ENCODE measurements at places on chromosomes 3 and 15.
A peak's percentile ranks its signal among the peaks of the same experiment; 100 is the strongest.

GRCh38 chr3:148373961-148374360, 323.7 kb upstream of the AGTR1 start:
- DNase-seq = no peak

DNA sequence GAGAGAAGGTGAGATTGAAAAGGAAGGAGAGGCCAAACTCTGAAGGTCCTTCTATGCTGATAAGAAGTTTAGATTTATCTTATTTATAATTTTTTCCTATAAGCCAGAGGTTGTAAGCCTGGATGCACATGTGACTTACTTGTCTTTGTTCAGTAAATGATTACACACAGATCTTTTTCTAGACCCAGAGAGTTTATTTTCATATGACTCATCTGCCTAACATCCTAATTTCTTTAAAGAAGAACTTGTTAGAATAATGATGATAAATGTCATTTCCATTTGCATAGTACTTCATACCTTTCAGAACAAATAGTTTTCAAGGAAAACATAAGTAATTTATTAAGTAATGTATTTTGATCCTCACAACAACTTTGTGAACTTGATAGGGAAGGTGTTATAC, 434.8 kb upstream of the DPH6 start:
- DNase-seq = no peak

- DNase-seq = no peak
These were observed 300.3 kb upstream of the CBLB start for GRCh38 chr3:106168962-106169750.

GRCh38 chr3:174275336-174275735, 583.8 kb upstream of the NAALADL2 start:
- DNase-seq = no peak

GRCh38 chr3:179840985-179841384, 188.1 kb downstream of the USP13 start:
- no peak for DNase-seq

GRCh38 chr3:80051602-80051962, 283.8 kb upstream of the ROBO1 start:
- no peak for DNase-seq

DNA sequence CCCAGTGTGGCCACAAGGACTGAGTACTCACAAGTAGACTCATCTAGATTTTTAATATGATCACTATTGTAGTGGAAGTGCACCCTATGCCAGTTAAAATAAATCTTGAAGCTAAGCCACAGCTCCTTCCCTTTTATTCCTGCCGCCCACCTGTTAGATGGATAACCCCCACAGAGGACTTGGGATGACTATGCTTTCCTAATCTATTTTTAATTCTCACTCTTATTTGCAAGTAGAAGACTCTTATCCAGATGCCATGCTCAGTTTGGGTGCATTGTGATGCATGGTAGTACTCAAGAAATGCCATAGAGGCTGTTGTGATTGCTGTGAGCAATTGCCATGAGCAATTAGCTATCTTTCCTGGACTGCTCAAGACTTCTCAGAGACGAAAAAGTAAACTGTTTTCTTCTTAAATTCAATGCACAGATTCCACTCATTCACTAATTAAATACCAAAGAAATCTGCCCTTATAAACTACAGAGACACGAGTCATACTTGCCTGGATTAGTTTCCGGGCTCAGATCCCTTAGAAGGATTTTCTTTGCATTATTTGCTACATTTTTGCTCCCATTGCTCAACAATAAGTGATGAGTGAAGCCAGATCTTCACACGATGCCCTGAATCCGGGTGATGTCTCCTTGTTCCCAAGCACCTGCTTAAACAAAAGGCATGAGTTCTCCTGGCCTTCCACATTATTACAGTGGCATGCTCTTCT, 472.1 kb downstream of the SOX2 start:
- DNase-seq = no peak

DNA sequence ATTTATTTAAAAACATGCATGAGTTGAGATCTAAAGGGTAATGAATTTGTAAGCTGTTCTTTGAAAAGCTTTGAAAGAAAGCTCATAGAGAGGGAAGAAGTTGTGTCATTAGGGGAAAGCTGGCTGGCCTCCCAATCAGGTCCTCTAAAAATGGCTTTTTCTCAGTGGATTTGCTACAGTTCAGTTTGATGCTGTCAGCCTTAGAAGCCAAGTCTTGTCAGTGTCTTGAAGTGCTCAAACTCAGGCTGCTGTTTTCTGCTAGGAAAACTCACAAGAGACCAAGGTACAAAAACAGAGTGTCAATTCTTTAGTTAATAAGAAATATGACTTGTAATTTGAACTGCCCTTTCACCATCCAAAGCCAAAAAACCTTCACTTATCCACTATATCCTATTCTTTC, 243.8 kb downstream of the OTOL1 start:
- no peak for DNase-seq

DNA sequence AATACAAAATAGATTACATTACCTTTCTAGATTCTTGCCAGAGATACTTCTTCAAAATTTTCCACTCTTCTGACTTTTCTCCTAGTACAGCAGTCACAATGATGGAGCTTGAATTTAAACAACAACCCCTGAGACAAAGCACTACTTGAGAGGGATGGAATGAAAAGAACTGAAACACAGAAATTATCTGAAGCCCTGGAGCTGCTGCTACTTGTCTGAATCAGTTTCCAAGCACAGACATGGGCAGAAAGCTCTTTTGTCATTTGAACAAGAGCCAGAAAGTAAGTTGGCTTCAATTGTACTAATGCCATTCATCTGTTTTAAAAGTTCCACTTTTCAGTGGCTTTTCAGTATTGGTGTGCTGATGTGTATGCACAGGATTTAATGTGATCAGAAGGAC, 718.5 kb upstream of the ARPP21 start:
- no peak for DNase-seq

- DNase-seq = no peak
These were observed 157.6 kb downstream of the UACA start for GRCh38 chr15:70605606-70606410.

GRCh38 chr3:140762746-140763145, 84.9 kb downstream of the TRIM42 start:
- no peak for DNase-seq

DNA sequence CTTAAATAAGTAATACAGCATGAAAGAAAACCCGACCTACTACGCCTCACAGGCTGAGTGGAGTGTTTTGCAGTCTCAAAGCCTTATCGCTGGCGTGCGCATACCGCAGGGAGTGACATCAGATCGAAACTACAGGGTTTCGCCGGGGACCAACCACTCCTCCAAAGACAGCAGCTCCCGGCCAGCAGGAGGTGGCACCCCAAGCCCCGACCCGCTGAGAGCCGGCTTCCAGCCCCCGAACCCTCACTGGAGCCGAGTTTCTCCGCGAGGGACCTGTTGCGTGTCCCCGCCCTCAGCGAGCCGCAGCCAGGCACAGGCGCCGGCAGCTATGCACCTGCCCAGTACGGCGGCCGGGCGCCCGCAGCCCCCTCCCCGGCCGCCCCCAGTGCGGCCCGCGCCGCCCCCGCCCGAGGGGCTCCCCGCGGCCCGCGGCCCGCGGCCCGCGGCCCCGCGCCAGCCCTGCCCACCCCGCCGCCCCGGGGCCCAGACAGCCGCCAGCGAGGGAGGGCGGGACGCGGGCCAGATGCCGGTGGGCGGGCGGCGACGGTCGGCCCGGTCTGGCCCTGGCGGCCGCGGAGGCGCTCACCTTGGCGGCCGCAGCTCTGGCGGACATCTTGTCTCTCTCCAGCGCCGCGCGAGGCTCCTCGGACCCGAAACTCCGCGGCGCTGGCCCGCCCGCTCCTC, 710 bp downstream of the TJP1 start:
- DNase-seq = no peak

DNA sequence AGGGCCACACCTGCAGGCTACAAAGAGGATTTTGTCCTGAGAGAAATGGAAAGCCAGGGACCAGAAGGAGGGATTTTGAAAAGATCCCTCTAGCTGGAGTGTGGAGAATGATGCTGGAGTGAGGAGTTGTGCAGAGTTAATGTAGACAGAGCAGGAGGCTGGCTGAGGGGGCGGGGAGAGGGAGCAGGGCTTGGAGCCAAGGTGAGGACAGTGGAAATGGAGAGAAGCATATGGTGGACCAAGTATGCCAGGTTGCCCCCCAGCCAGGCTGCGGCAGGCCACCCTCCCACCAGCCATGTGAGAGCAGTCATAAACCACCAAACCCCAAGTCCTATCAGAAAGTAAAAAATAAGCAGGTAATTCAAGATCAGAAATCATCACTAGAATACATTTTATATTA, 14.7 kb downstream of the RARRES1 start:
- DNase-seq = no peak

GRCh38 chr3:56878074-56878473, 76.3 kb upstream of the ARHGEF3 start:
- no peak for DNase-seq

DNA sequence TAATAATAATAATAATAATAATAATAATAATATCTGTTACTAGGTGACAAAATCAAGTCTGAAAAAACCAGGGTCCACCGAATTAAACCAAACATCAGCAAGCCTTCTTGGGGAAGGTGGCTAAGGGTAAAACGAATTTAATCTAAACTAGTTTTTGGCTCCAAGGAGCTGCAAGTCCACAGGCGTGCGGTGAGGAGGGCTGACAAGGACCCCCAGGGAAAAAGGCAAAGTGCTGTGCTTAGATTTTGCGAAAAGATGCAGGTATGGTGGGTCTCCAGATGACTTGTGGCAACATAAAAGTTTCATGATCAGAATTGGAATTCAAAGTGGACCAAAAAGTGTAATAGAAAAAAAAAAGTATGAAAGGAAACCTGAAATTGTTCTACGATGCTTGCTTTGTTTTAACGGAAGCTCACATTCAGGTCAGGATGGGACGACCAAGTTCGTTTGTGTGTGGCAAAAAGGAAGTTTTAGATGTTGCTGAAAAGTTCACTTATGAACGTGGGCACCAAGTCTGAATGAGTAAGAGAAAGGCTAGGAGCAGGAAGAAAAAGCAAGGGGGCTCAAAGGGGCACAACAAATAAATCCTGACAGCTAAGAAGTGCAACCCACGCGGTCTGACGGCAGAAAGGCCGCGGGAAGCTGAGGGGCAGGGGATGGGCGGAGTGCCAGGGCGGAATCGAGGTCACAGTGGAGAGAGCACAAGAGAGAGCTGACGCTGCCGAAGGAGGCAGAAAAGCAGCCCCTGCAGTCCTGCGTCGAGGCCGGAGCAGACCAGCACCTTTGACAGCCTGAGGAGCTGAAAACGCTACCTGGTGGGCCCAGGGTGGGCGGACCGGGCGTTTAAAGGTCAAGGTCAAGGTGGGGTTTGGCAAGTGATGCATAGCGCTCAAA, 1.1 kb downstream of the WDR82 start:
- peak; percentile 30 for DNase-seq

DNA sequence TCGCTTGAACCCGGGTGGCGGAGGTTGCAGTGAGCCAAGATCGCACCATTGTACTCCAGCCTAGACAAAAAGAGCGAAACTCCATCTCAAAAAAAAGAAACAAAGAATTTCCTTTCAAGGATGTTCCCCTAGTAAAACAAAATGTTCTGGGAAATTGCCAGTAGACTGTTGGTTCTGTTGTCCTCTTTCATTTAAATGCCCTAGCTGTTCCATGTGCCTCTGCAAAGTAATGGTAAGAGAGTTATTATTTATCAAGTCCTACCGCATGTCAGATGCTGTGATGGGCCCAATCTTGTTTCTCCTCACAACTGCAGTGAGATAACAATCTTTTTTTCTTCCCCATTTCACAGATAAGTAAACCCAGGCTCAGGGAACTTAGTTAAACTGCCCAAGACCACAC, 254.3 kb upstream of the TPM1 start:
- DNase-seq = no peak

- DNase-seq = no peak
These were observed 19.3 kb downstream of the C3orf85 start for GRCh38 chr3:109155828-109156227.

GRCh38 chr3:56887402-56888025, 85.8 kb upstream of the ARHGEF3 start:
- no peak for DNase-seq

- no peak for DNase-seq
These were observed 54.5 kb upstream of the FNDC3B start for GRCh38 chr3:171984883-171985282.

GRCh38 chr15:54960266-54960665, 236.5 kb downstream of the RSL24D1 start:
- DNase-seq = no peak

- DNase-seq = no peak
These were observed 304.4 kb upstream of the NR2E3 start for GRCh38 chr15:71505962-71506361.

DNA sequence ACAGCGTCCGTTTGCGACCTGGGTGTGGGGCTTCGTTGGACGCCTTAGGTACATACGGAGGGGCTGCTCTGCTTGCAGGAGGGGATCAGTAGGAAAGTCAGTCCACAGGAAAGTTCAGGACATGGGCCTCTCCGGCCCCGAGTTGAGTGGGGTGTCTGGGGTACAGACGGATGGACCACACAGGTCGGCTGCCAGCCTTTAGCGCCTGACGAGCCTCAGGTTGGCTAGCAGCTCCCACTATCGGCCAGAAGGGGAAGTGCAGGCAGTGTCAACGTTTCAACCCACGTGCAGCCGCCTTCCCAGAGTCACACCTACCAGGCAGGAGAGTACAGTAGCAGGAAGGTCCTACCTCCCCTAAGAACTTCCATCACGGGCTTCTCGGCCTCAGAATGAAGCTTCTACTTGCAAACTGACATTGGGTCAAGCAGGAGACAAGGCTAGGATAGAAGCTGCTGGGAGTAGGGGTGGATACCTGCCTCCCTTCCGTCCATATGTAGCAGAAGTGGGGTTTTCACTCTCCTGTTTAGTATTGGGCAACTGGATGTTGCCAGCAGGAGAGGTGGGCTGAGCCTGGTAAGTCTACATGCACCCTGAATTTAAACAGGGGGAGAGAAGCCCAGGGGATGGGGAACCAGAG, 1.8 kb upstream of the SCN5A start:
- peak; percentile 29 for DNase-seq

GRCh38 chr3:64399205-64399800, 174.0 kb upstream of the PRICKLE2 start:
- no peak for DNase-seq

- no peak for DNase-seq
These were observed 96.1 kb upstream of the ICE2 start for GRCh38 chr15:60574801-60575631.

DNA sequence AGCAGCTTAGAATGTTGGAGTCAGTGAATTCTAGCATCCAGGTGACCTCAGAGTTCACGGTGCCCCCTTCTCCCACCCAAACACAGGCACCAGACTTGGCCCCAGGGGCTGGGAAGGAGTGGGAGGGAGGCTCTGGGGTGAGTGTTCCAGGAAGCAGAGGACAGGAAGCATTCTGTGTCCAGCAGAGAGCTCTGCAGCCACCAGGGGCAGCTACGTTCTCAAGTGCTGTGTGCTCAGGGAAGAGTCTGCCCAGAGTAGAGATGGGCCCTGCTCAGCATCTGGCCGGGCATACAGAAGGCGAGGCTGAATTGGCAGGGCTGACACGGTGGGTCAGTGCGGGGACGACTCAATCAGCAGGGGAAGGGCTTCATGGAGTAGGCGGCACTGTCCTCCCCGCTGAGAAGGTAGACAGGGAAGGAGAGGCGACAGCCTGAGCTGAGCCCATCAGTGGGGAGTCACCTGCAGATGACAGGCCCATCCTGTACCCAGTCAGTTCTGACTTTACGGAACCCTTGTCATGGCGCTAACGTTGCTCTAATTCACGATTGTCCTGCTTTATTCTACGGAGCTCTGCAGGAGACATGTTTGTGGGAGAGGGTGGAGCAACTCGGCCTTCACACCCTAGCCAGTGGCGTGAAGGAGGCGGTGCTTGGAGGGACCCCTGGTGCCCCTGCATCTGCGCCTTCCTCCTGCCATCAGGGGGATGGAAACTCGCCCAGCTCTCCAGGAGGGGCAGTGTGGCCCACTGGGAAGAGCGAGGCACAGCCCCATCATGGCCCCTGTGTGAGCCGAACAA, 82.2 kb downstream of the C3orf70 start:
- no peak for DNase-seq

GRCh38 chr3:7015683-7016440, 154.9 kb downstream of the GRM7 start:
- DNase-seq = no peak

All from stimulated activated CD4-positive, alpha-beta T cell treated with anti-CD3 and anti-CD28 coated beads, Interleukin-1b, Interleukin-23, amount 100 ng/mL, for 1 hour (primary cell).